ENCODE measurements at places on chromosomes 1 and 21. TPM values are rescaled to one million over a fixed set of nuclear protein-coding genes. Genes with fewer than 3 reads are reported as not detected.

Gene S100A13
- total RNA-seq: 55.3 TPM

Gene SZT2
- total RNA-seq: 21.4 TPM

Gene ACP6
- 7.8 TPM for total RNA-seq

Gene NR5A2
- total RNA-seq: 4.2 TPM

Gene LCE1D
- total RNA-seq: not detected

Gene DNTTIP2
- total RNA-seq: 12.0 TPM

Gene OR2L2
- not detected for total RNA-seq

Gene ACTL8
- not detected for total RNA-seq

Gene FMO2
- 0.52 TPM for total RNA-seq

Gene MPZ
- 63.7 TPM for total RNA-seq

Gene CLDN17
- not detected for total RNA-seq

Gene NAXE
- 27.1 TPM for total RNA-seq

Gene TRIM63
- total RNA-seq: 30.3 TPM

Gene MEX3A
- total RNA-seq: 6.8 TPM

Gene TUFT1
- 6.8 TPM for total RNA-seq

Gene PLD5
- total RNA-seq: 0.52 TPM

Gene OR2L5
- total RNA-seq: not detected

Gene HCN3
- 1.0 TPM for total RNA-seq

Gene RPTN
- total RNA-seq: not detected

Gene SPRTN
- total RNA-seq: 5.7 TPM

Gene TAS1R3
- 1.6 TPM for total RNA-seq

Gene FNDC5
- 366 TPM for total RNA-seq

Gene COL16A1
- 91.9 TPM for total RNA-seq
